CD4-positive, alpha-beta memory T cell (primary cell): ENCODE measurements at places on chromosomes 5 and 9.

- DNase-seq: peak; percentile 72
Observed at GRCh38 chr5:39072925-39073766, 1.1 kb downstream of the RICTOR start.

DNA sequence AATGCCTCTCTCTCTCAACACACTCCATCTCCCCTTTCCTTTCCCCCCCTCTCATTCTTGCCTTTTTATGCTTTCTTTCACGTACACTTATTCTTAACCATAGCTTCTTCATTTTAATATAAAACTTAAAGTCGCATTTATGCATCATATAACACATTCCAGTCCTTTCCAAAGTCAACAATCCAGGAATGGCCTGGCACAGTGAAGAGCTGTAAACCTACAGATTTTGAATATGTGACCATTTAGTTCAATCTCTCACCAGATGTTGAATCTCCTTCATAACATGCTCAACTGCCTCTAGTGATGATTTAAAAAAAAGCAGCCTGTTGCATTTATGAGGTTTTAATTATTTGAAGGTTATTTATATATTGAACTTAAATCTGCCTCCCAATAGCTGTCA is 186.2 kb upstream of the GRAMD2B start:
- DNase-seq: no peak

DNA sequence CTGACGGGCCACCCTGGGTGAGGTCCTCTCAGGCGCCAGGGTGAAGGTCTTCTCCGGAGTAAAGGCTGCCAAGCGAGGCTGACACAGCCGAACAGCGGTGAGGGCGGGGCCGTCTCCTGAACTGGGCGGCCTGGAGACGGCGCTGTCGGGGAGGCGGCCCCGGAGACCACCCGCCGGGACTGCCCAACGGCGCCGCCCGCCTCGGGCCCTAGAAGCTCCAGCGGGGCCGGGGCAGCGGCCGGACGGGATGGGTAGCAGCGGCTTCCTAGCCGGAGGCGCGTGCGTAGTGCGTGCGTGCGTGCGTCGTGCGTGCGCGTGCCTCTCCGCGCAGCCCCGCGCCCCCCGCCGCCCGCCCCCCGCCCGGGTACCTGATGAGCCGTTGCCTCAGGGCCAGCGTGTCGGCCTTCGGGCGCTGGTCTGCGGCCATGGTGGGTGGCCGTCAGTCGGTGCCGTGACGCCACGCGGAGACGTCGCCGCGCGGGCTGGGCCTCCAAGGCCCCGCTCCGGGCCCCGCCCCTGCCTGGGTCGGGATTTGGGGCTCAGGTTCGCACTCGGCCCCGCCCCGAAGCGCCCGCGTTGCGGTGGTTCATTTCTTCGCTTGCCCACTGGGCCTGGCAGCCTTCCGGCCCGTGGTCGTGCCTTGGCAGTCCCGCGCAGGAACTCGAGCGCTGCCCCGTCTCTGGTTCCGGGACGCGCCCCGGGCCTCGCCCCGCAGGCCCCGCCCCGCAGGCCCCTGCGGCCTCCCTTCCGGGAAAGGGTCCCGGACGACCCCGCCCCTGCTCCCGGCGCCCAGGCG is at the start of gene PHYKPL:
Gene PHYKPL (minus strand): TSS at position 679 of the 796 bp plus-strand sequence. CDS start 252 bp downstream, at position 427.
- peak; percentile 71 for DNase-seq

- DNase-seq: no peak
Observed at GRCh38 chr9:91315191-91315590, 46.5 kb downstream of the AUH start.

GRCh38 chr5:154757814-154758406 is 2.7 kb downstream of the LARP1 start:
- peak; percentile 28 for DNase-seq
